ENCODE measurements at places on chromosomes 6 and 20.

DNA sequence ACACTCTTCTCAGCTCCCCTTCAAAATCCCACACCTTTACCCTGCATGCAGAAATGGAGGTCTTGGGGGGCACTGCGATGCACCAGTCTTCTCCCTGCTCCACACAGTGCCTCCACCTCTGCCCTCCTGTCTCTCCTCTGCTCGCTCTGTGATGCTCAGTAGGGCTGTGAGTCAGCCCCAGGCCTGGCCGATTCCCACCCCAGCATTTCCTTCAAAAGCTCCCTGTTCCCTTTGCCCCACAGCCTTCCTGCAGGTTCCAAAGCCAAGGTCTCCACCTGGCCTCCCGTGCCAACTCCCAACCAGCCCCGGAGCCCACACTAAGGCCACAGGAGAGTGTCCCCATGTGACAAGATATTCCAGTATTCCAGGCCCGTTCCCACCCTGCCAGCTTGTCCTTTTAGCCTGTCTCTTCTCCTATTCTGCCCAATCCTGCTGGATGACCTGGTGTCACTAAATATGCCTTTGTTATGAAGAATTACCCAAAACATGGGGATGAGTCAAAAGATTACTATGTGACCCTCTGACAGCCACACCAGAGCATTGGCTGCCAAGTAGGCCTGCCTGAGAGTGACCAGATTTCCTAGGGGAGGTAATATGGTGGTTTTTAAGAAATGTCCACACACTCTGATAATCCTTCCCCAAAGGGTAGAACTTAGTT, 118.9 kb upstream of the NXT1 start:
- DNase-seq: no peak

DNA sequence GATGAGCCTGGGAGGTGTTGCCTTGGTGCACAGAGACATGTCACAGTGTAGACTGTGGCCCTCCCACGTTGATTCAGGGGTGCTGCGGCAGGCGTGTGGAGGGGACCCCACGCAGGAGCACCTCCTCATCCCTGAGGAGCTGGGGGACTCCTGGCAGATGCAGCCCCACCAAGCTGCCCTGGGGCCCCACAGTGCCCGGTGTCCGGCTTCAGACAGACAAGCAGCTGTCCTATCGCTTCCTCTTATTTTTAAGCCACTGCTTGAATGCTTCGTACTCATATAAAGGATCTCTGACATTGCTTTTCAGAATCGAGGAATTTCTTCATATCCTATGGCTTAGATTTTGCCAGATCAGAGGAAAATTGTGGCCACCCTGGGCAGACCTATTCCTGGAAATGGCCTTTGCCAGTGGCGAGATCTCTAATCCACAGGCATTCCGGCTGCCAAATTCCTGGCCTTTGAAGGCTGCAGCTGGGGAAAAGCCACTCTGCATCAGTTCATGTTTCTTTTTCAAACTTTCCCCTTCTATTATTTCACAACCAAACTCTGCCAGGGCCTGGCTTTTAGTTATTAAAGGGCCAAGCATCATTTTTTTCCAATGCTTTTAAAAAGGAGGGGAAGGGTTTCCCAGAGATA, 337.0 kb downstream of the THBS2 start:
- no peak for DNase-seq

DNA sequence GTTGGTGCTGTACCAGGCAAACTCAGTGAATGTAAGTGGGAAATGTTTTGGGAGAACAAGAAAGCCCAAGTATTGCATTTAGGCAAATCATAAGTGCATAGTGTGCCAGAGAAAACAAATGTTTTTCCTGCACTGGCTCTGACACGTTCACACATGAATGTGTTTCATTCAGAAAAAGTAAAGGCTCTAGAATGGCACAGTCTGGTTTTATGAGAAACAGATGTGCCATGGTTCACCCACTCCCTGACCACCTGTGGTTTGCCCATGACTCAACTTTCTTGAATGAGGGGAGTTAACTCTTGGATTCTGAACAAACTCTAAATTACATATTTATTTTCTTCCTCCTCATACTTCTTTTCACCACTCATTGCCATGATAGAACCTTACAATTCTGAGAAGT, 126.9 kb downstream of the KCNQ5 start:
- DNase-seq: no peak

GRCh38 chr6:128069188-128069587, 168.3 kb upstream of the THEMIS start:
- no peak for DNase-seq

DNA sequence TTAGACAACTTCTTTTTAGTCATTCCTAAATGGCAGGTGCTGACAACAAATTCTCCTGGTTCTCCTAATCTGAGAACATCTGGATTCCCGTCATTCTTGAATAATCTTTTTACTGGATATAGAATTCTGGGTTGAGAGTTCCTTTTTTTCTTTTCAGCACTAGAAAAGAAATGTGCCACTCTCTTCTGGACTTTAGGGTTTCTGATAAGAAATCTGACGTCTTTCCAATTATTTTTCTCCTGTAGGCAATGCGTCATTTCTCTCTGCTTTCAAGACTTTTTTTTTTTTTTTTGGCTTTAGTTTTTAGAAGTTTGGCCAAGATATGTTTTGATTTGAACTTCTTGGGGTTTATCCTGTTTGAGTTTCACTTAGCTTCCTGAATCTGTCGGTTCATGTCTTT, 66.1 kb upstream of the RNF24 start:
- no peak for DNase-seq

Measured in CD4-positive, alpha-beta T cell treated with Interleukin-12 subunit alpha and Interleukin-12 subunit beta, for 1 hour (primary cell).